ENCODE measurements at places on chromosomes 13 and 19.

GRCh38 chr13:20174656-20175405, 14.0 kb upstream of the GJA3 start:
- no peak for DNase-seq

- peak; percentile 54 for DNase-seq
Measured at GRCh38 chr19:55178781-55179599, 1.1 kb downstream of the SYT5 start.

- DNase-seq, result no peak
Measured at GRCh38 chr19:51086153-51086850, 3.6 kb upstream of the KLK14 start.

GRCh38 chr19:4266253-4267000, 12.6 kb upstream of the SHD start:
- no peak for DNase-seq

DNA sequence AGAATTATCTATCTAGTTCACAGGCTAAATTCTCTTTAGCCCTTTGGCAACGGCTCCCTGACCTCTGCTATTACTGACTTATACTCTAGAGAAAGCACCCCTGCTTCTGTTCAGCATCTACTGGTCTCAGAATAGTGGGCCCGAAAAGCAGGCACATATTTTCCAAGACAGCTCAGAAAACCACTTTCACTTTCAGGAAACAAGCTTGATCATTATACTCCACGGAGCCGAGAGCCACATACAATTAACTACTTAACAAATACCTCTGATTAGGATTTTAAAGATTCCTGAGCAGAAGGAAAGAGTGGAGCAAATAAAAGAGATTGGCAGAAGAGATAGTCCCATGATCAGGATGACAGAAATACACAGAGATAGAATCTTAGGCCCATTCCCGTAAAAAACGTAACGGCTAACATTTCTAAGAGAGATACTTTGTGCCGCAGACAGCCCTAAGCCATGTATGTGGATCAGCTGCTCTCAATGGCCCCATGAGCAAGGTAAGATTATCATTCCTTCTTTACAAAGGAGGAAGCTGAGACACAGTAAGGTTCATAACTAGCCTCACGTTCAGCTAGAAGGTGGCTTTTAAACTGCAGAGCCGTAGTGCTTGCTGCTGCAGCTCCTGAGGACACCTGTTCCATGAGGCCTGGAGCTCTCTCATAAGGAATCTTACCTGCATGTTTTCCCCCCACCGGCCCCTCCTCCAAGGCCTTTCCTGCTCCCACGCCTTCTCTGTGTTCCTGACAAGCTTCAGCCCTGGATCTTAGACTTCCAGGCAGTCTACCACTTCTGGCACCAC, 227.2 kb downstream of the FOXO1 start:
- DNase-seq, result no peak

- DNase-seq, result no peak
Measured at GRCh38 chr19:43667876-43668405, 2.0 kb downstream of the PLAUR start.

- no peak for DNase-seq
Measured at GRCh38 chr19:49364083-49364737, 533 bp downstream of the DKKL1 start.

DNA sequence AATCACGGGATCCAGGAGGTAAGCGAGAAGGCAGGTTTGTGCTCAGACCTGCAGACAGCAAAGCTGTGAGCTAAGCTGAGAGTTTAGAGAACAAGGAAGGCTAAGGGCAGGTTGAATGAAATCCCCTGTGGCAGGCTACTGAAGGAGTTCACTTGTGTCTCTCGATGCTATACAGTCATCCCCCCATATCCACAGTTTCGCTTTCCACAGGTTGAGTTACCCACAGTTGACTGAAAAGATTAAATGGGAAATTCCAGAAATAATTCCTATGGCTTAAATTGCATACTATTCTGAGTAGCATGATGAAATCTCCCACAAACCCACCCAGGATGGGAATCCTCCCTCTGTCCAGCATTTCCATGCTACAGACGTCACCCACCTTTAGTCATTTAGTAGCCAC, 49.6 kb downstream of the ABCC4 start:
- no peak for DNase-seq
